SJSA1 (cell line): ENCODE measurements at places on chromosomes 2 and 18. TPM values are rescaled to one million over a fixed set of nuclear protein-coding genes. Genes with fewer than 3 reads are reported as not detected.

ADAM23 gene
- 0.03 TPM in 1 of 2 replicates, not detected in the other for total RNA-seq

BOK gene
- total RNA-seq = 337 and 338 TPM in 2 replicates

SSB gene
- 145 and 146 TPM in 2 replicates for total RNA-seq

CIB4 gene
- not detected in 2 replicates for total RNA-seq

RIOK3 gene
- total RNA-seq = 49.5 and 50.2 TPM in 2 replicates

LYPD6B gene
- 35.7 and 43.3 TPM in 2 replicates for total RNA-seq

LYPD1 gene
- total RNA-seq = 75.9 and 91.4 TPM in 2 replicates

OSBPL1A gene
- total RNA-seq = 34.6 and 40.7 TPM in 2 replicates

TRIM54 gene
- not detected in 2 replicates for total RNA-seq

TUBA4B gene
- total RNA-seq = not detected in 2 replicates

BOLL gene
- total RNA-seq = not detected in 2 replicates

REG1B gene
- total RNA-seq = not detected in 2 replicates

- DNase-seq = peak; percentile 77
Measured at GRCh38 chr18:22432657-22433137, 15.0 kb upstream of the CTAGE1 start.

- DNase-seq = no peak
Measured at GRCh38 chr2:20468549-20469500, 22.0 kb downstream of the RHOB start.

DNA sequence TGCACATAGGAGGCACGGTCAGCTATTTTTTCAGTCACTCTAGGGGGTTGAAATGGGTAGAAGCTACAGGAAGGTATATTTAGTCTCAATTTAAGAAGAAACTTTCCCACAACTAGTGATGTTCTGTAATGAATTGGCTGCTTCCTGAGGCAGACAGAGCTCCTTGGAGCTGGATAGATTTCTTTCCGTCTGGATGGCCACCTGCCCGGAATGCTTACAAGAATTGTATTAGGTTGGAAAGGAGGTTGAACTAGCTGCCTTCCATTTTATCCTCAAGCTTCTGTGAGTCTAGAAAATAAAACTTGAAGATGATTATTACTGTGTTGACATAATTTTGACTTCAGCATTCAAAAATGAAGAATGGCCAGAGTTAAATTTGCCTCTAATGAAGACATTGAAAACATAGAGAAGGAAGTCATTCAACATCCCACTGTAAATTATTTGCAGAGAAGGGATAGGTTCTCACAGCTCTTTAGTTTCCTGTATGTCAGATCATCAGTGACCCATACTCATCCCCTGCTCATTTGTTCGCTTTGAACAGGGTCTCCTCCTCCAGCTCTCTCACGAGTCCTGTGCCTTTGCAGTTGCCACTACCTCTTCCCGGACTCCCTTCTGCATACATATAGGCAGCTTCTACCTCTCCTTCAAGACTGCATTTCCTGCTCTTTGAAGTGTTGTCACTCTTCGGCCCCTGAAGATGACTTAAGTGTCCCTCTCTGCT is 88.8 kb downstream of the CRIM1 start:
- no peak for DNase-seq

- DNase-seq = no peak
Measured at GRCh38 chr2:50856016-50856541, 175.9 kb downstream of the NRXN1 start.

DNA sequence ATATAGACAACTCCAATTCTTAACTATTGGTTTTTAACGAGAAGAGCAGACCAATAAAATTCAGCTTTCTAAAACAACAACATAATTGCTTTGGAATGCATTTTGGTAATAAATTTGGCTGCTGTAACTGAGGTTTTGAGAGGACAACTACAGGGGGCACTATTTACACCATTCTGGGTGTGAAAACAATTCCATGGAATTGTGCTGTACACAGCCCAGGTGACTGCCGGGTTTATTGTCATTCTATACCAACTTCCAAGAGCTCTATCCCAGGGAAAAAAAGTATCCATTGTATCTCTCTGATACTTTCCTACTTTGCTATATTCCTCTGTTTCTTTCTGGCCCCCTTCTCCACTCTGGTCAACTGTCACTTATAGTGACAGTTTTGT is 38.4 kb downstream of the IRS1 start:
- no peak for DNase-seq

DNA sequence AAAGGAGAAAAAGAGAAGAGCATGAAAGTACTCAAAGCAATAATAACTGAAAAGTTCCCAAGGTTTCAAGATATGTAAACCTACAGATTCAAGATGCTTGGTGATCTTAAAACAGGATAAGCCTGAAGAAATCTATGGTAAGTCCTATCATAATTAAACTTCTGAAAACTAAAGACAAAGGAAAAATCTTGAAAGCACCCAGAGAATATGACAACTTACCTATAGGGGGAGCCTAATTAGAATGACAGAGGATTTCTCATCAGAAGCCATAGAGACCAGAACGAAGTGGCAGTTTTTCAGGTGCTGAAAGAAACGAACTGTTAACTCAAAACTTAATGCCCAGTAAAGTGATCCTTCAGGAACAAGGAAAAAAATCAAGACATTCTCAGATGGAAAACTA is 59.7 kb downstream of the XDH start:
- no peak for DNase-seq

DNA sequence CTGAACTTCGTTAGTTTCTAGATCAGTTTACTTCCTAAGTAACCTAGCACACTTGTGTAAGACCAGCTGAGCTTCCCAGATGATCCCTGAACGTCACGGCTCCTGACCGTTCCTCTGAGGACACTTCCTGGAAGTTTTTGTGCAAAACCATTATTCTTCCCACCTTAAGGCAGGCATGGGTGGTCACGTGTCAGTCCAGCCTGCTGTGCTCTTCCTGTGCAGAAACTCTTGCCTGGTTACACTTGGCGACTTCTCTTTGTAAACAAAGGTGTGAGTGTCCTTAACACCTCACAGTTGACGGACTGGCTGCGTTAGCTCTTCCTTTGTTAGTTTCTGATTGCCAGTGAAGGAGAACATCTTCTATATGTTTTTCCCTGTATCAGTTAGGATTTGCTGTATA is 118.3 kb downstream of the SH3RF3 start:
- no peak for DNase-seq

DNA sequence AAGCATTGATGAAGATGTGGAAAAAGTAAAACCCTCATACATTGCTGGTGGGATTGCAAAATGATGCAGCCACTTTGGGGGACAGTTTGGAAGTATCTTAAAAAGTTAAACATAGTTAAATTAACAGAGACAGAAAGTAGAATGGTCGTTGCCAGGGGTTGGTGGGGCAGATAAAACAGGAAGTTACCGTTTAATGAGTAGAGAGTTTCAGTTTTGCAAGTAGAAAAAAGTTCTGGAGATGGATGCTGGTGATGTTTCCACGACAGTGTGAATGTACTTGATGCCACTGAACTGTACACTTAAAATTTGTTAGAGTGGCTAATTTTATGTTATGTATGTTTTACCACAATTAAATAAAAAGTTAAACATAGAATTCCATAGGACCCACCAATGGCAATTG is 44.5 kb upstream of the EGR4 start:
- DNase-seq = no peak

DNA sequence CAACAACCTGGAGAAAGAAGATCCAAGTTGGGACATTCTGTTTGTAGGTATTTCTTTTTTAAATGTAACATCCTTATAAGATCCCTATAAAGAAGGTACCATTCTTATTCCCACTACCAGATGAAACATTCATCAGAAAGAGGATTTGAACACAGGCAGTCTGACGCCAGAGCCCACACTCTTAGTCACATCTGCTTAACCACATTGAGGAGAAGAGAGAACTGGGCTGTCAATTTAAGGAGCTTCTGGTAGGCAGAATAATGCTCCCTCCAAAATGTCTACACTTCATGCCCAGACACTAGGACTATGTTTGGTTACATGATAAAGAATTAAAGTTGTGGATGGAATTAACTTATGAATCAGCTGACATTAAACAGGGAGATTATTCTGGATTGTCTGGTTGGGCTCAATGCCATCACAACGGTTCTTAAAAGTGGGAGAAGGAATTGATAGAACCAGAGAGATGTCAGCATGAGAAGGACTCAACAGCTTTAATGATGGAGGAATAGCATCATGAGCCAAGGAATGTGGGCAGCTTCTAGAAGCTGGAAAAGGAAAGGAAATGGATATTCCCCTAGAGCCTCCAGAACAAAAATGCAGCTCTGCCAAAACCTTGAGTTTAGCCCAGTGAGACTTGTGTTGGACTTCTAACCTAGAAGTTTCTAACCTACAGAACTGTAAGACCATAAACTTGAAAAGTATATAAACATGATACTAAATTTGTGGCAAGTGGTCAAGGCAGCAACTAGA is 82.2 kb downstream of the KLF7 start:
- DNase-seq = peak; percentile 37

DNA sequence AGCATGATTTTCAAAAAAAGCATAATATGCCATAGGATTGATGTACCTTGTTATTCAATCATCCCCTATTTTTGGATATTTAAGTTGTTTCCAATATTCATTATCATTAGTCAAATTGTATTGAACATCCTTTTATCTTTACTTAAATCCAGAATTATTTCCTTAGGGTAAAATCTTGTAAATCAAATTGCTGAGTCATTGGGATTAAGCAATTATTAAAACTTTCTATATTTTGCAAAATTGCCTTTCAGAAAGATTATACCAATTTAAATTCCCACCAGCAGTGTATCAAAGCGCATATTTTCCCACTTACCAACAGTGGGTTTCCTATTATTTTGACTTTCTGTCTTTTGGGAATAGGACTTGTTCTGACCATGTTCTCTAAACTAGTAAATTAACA is 159.3 kb downstream of the SS18 start:
- no peak for DNase-seq

DNA sequence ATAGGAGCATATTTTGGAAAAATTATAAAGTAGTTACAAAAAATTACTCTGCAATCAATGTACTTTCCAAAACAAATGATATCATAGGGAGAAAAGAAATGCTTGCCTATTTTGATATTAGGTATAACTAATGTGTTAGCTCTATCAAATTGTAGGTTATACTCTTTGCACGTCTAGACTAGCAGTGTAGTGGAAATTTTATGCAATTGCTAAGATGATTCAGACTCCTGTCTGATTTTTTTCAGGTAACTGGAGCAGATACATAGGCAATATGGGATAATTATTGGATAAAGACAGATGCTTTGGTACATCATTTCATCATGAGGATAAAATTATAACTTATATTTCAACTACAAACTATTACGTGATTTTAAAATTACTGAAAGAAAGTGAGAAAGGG is 918.3 kb downstream of the EPHA4 start:
- DNase-seq = no peak

DNA sequence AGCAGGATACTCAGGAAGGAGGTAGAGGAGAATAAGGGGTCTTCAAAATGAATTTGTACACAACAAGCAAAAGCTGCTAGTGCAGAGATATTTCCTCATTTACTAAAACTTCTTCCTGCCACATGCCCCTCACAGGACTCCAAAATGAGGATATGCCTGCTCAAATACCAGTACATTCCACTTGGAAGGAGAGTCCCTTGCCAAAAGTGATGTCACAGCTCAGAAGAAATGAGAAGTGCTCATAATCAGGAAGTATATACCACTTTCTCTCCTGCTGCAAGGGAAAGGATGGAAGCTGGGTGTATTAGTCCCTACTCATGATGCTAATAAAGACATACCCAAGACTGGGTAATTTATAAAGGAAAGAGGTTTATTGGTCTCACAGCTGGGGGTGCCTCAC is 87.7 kb upstream of the FSHR start:
- DNase-seq = no peak

- no peak for DNase-seq
Measured at GRCh38 chr2:102187496-102188150, 800 bp downstream of the IL1RL2 start.

GRCh38 chr18:23127090-23127489 is 8.2 kb upstream of the CABLES1 start:
- no peak for DNase-seq

GRCh38 chr18:20996418-20996817 is 115.2 kb downstream of the ROCK1 start:
- no peak for DNase-seq

- DNase-seq = no peak
Measured at GRCh38 chr2:80610108-80610507, 305.6 kb upstream of the LRRTM1 start.

GRCh38 chr2:229408356-229408755 is 137.3 kb upstream of the PID1 start:
- DNase-seq = peak; percentile 96

DNA sequence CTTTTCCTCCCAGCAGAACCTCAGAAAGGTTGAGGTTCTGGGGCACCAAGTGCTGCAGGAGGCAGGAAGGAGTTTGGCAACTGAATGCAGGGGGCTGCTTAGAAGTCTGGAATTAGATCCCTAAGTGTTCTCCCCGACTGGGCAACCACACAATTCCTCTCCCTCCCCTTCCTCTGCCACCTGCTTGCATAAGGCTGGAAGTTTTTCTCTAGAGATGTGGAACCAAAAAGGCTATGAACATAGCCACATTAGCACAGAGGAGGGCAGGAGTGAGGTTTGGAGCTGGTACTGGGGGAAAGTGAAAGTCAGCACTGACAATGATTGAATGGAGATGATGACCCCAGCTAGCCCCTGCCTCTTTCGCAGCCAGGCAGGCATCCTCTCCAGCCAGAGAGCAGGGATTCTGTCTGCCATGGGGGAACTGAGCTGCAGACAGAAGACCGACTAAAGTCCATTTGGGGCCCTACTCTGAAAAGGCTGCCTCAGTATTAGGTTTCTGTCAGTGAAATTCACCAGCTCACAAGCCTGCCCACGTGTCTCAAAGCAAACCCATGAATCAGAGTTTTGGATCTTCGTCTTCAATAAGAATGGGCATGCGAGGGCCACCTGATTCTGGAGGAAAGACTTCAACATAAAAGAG is 87.9 kb upstream of the ITGA6 start:
- peak; percentile 33 for DNase-seq

GRCh38 chr2:182767578-182767977 is 51.5 kb downstream of the DNAJC10 start:
- no peak for DNase-seq

GRCh38 chr2:100603414-100603813 is 40.6 kb downstream of the PDCL3 start:
- DNase-seq = no peak

DNA sequence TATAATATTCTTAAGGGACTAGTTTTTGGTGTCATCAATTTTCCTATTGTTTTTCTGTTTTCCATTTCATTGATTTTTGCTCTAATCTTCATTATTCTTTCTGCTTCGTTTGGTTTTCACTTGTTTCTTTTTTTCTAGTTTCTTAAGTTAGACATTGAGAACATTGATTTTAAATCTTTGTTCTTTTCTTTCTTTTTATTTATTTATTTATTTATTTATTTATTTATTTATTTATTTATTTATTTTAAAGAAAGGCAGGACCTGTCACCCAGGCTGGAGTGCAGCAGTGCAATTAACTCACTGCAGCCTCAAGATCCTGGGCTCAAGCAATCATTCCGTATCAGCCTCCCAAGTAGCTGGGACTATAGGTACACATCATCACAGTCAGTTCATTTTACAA is 7.0 kb upstream of the FMNL2 start:
- no peak for DNase-seq

GRCh38 chr2:216897561-216898203 is 37.8 kb upstream of the TNP1 start:
- DNase-seq = no peak

DNA sequence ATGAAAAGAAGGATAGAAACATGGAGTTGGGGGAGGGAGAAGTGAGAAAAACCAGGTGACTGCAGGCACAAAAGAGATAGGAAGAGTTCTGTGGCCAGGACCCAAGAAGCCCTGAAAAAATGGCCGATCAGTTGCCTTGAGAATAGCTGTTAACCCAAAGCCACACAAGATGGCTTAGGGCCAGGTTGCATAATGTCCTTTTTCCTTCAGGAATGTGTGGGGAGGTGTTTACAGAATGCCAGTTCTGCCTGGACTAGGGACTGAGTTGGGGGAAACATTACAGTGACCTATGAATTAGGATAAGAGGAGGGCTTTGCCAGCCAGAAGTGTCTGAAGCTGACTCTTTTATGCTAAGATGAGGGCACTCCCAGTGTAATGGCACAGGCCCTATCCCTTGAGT is 17.1 kb downstream of the FAM110C start:
- no peak for DNase-seq
